GM20000 (cell line): ENCODE measurements at places on chromosomes 7 and 10.

- no peak for DNase-seq
Measured at GRCh38 chr7:20748853-20749252, 37.8 kb downstream of the SP8 start.

DNA sequence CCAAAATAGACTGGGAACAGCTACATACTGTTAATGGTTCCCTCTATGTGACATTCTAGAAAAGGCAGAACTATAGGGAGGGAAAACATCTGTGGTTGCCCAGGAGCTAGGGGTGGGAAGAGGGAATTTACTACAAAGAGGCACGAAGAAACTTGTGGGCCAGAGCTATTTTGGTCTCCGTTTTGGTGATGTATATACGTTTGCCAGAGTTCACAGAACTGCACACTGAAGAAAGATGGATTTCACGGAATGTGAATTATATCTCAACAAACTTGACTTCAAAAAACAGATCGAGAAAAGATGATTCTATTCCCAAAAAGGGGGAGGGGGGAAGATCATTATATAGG, 386 bp upstream of the AS3MT start:
- peak; percentile 9 for DNase-seq

DNA sequence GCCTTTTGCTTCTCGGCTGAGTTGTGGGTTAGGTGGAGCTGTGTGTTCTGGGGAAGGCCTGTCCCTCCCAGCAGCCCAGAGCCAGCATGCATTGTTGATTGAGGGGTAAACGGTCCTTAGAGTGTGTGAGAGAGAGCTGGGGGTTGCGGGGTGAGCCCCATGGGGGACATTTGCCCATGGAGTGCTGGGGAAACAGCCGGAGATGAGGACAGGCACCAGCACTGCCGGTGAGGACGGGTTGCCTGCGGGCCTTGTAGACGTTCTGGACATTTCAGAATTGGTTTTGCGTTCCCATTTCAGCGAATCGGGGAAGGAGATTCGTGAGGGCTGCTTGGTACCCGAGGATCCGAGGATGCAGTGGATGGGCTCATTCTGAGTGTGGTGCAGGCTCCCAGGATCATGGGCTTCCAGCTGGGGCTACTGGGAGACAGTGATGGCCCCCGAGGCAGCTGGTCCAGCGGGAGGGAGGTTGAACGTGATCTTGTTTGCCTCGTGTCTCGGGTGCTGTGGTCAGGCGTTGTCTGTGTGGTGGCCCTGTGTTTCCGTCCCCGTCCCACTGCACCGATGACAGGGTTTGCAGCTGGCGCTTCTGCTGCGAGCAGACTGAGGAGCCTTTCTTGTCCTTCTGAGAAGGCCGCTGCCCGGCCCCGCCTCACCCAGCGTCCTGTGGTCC, 113.9 kb downstream of the CYTH3 start:
- no peak for DNase-seq

DNA sequence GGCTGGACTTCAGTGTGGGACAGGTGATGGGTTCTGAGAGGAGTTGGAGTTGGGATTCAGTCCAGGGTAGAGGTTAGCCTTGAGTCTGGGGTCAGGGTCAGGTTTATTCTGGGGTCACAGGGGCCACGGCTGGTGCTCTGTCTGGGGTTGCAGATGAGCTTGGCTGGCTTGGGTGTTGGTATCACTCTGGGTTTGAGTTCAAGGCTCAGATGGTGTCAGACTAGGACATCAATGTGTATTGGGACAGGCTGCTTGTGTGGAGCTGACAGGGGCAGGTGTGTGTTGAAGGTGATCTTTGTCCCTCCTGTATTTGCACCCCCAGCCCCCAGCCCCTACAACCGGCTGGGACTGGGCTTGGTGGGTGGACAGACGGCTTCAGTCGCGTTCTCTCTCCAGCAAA, 26.8 kb downstream of the TMEM270 start:
- DNase-seq: no peak

DNA sequence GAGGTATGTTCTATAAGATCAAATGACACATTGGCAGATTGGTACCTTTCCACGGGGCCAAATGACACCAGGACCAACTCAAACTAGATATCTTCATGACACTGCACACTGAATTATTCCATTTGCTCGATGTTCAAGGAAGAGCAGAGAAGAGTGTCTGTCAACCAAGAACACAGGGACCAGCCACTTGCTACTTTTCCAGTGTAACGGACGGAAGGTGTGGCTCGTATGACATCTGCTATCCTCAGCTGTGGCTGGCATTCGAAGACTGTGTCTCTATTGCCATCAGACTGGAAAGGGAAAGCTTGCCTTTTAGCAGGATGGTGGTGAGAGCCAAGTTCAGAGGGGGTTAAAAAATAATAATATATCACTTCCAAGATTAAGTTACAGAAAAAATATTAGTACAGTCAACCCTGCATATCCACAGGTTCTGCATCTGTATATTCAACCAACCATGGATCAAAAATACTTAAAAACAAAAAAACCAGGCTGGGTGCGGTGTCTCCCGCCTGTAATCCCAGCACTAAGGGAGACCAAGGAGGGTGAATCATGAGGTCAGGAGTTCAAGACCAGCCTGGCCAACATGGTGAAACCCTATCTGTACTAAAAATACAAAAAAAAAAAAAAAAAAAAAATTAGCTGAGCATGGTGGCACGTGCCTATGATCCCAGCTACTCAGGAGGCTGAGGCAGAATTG, 237.1 kb downstream of the PRPF18 start:
- no peak for DNase-seq

- DNase-seq: no peak
Measured at GRCh38 chr10:75762431-75762802, 331.0 kb downstream of the LRMDA start.

- no peak for DNase-seq
Measured at GRCh38 chr7:30510124-30511075, 5.8 kb upstream of the GGCT start.

GRCh38 chr7:142407939-142408570, 150.2 kb upstream of the PRSS58 start:
- no peak for DNase-seq
